ENCODE measurements at places on chromosomes 4 and X.

DNA sequence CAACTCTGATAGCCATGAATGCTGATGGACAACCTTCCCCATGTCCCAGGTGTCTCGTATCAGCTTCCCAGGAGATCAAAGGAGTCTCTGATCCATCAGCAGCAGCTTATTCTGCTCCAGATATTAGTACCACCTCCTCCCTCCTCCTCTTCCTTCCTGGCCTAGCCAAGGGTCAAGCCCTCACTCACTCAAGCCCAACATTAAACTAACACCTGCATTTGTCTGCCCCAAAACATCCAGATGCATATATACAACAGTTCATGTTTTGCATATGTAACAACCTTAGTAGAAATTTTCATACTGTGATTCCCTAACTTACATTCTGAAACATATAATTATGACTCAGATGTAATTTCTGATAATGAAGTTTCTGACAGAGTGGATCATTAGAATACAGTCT is 29.9 kb downstream of the BCLAF3 start:
- DNase-seq = no peak

DNA sequence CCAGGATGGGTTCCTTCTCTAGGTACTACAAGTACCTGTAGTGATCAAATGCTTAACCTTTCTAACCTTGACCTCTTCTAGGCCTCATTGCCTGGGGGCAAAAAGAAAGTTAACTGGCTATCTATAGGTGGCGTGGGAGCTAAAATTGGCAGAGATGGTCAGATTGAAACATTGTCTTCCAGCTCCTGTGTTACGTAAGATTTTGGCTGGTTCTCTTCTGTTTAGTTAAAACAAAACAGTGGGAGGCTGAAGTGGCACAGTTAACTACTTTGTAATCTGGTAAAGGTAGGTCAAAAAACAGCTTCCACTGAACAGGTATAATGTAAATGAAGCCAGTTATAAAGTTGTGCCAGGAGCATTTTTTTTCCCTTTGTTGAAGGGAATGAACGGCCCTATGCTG is 115.2 kb downstream of the MBNL3 start:
- no peak for DNase-seq

GRCh38 chr4:154731756-154732155 is 12.0 kb upstream of the LRAT start:
- no peak for DNase-seq

DNA sequence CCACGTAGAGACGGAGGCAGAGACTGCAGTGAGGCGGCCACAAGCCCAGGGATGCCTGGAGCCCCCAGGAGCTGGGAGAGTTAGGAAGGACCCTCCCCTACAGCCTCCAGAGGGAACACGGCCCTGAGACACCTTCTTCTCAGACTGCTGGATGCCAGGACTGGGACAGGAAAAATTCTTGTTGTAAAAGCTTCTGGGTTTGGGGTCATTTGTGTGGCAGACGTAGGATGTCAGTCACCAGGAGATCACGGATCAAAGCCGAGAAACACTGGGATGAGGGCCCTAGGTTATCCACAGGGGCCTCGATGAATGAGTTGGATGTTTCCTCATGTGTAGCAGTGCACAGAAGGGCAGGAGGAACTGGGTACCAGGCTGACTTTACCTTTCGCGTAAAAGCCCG is 163.7 kb downstream of the SHOX start:
- DNase-seq = no peak

GRCh38 chr4:139509727-139510410 is 46.1 kb downstream of the SETD7 start:
- no peak for DNase-seq

GRCh38 chr4:152259866-152260265 is 276.0 kb downstream of the FBXW7 start:
- no peak for DNase-seq

- DNase-seq = peak; percentile 79
These were observed at the start of gene SLC9A6 for GRCh38 chrX:135985157-135985972. Gene SLC9A6 (plus strand): TSS chrX:135985435. CDS start chrX:135985659, 224 bp downstream.

DNA sequence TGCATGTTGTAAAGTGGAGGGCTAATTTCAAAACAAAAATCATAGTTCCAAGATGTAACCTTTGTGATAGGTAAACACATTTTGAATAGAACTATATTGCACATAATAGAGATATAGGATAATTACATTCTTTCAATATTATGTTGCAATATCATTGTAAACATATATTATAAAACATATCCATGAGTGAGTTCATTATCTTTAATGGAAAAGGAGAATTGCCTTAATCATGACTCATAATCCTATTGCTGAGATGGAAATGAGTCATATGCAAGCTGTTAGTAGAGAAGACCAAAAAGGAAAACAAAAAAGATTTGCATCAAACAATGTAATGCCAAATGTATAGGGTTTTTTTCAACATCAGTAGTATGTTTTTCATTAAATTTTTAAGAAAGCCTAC is 73.7 kb upstream of the WDR44 start:
- DNase-seq = no peak
